GM13976 (cell line): ENCODE measurements at places on chromosomes 13 and 19.
A peak's percentile ranks its signal among the peaks of the same experiment; 100 is the strongest.

DNA sequence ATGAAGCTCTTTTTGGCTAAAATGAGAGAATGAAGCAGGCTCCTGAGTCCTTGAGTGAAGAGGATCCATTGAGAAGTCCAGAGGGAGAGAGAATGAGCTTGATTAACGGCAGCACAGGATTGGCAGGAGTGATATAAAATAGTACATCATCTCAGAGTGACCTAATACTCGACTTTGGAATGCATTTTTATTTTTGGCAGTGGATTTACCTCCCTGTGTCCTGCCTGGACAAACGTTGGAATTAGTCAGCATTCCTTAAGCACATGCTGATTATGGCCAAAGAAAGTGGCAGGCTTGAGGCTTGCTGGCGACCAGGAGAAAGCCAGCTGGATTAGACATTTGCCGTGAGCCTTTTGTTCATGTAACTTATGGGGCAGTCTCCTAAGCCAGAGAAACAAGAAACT, 22.9 kb downstream of the LRCH1 start:
- DNase-seq = no peak

GRCh38 chr13:74158028-74158427, 23.8 kb upstream of the KLF12 start:
- DNase-seq = no peak

- DNase-seq = no peak
Measured at GRCh38 chr19:49364083-49364737, 533 bp downstream of the DKKL1 start.

DNA sequence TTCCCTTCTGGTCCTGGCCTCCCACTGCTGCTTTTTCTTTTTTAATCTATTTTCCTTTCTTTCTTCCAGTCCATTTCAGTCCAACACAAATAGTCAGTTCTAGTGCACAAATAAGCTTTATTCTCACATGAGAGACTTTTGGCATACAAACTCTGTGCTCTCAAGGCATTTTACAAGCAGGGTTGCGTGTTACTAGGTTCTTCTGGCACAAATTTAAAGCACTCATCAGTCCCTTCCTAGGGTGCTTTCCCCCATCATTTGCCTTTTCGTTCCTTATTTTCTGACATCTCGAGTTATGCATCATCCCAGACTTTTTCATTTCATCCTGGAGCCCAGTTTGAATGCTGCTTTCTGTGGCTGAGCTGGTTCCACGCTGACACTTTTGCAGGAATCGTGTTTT, 29.8 kb upstream of the IL17D start:
- no peak for DNase-seq

DNA sequence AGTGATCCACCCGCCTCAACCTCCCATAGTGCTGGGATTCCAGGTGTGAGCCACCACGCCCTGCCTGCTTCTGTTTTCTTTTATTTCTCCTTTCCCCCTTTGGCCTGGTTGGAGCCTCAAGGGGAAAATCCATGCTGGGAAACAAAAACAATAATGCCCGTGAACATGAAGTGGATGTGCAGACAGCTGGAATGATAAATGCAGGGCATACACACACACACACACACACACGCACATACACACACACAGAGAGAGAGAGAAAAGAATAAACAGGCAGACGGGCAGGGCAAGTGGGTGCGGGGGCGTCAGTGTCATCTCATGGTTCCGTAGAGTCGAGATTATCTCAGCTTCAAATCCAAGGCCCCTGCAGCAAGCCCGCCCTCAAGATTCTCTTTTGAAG, 4.4 kb upstream of the PLEKHF1 start:
- DNase-seq = no peak

DNA sequence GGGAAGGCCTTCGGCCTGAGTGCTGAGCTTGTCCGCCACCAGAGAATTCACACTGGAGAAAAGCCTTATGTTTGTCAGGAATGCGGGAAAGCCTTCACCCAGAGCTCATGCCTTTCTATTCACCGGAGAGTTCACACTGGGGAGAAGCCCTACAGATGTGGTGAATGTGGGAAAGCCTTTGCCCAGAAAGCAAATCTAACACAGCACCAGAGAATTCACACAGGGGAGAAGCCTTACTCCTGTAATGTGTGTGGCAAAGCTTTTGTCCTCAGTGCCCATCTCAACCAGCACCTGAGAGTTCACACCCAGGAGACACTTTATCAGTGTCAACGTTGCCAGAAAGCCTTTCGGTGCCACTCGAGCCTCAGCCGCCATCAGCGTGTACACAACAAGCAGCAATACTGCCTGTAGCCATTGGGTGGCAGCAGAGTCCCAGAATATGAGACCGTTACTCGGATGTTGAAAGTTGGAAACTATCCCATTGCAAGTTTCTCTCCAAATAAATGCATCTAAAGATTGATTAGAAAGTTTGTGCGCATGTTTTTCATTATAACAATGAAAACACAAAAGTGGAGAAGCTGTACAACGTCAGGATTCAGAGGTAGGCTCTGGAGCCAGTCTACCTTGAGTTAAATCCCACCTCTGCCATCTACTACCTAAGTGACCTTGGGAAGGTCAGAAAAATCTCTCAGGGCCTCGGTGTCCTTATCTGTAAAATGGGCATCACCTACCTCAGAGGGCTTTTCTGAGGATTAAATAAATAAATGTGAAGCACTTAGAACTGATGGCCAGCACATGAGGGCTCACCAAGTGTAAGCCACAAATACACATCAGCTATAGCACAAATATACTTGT, 21.1 kb downstream of the ZNF473 start:
- no peak for DNase-seq

DNA sequence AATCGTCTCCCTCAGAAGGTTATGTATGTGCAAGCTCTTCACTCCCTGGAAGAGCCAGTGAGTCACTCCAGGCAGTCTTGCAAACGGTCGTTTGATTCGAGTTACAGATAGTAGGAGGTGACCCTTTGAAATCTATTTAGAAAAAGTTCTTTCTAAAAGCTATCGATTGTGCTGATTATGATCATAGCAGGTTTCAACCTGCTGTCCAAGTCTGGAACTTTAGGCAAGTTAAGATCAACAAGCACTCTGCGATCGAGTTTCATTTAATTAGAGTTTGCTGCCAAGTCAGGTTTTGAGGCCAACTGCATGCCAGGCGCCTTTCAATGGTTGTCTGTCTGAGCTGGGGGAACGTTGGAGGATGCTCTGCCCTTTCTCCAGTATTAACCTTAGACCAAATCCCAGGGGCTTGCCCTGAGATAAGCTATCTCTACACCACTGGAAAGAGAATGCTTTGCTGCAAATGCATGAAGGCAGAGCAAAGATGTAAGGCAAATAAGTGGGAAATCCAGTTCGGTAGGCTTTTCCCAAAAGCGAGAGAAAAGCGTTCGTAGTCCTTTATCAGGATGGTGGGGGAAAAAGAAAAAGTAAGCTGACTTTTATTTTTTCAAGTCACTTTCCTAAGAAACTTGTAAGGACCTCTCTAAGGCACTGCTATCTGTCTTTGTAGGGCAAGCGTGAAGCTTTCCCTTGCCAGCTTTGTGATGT, 287.5 kb downstream of the ATP8A2 start:
- DNase-seq = no peak

GRCh38 chr19:14954071-14954655, 12.9 kb downstream of the OR7C2 start:
- DNase-seq = no peak

- peak; percentile 77 for DNase-seq
Measured at GRCh38 chr19:11375143-11375948, 880 bp downstream of the SWSAP1 start.

DNA sequence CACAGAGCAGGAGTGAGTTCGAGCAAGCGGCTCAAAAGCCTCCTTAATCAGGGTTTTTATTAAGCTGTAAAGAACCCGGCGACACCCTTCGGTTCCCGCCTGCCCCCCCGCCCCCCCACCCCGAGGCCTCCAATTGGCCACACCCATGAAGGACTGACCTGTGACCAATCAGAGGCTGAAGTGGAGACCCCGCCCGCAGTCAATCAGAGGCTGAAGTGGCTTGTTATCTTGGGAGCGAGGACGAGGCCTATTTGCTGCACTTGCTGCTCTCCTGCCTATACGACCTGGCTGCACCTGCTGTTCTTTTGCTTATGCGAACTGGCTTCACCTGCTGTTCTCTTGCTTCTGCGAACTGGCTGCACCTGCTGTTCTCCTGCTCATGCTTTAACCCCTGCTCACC, 844.9 kb downstream of the OLFM4 start:
- no peak for DNase-seq

DNA sequence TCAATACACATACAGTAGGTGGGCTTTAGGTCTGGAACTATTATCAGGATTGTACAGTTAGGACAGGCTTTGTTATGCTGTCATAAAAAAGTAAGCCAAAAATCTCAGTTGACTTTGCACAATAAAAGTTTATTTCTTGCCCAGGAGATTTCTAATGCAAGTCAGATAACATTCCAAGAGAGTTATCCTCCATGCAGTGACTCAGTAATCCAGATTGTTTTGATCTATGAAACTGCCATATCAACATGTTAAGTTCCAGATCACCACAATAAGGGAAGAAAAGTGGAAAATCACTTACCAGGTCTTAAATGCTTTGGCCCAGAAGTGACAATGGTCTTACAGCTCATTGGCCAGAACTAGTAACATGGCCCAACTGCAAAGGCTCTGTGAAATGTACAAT, 636.2 kb upstream of the KLF12 start:
- no peak for DNase-seq

- no peak for DNase-seq
Measured at GRCh38 chr19:41564515-41565378, 11.2 kb upstream of the CEACAM21 start.

DNA sequence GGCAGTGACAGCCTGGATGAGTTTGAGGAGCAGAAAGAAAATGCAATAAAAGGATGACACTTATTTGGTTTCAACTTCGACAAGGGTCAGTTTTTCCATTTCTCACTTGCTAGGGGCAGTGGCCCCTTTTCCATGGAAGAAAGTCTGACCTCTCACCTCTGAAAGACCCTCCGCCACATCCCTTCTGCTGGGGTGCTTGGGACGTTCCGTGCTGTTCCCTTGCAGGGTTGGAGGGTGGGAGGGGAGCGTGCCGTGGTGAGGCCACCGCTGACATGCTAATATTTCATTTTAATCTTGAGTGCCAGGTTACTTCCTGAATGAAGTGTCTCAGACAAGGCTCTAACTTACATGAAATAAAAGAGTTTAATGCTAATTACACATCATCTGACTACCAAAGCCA, 5.2 kb upstream of the ZNF536 start:
- no peak for DNase-seq

DNA sequence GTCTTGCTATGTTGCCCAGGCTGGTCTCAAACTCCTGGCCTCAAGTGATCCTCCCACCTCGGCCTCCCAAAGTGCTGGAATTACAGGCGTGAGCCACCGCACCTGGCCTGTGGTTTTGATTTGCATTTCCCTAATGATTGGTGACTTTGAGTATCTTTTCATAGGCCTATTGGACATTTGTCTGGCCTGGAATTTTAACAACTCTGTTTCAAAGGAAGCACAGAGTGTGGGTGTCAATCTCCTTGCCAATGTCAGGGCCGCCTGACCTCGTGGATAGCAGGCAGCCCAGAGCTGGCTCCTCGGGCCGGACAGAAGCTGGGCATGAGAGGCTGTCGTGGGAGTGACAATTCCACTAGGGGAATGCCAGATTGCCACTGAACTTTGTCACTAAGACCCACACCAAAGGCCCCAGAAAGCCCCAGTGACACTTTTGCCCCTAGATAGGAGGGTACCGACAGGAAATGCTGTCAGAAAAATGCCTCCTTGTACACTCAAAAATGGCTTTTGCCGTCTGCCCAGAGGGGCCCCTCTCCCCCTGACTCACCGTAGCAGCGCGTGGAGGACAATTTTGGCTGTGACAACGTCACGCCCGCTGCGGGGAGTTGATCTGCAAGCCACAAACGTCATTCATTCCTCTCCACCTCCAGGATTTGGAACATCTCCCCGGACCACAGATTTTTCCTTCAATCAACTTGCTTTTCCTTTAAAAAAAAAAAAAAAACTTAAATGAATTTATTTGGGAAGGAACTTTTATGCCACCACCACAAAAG, 11.7 kb upstream of the ADGRE5 start:
- DNase-seq = peak; percentile 44

- DNase-seq = no peak
Measured at GRCh38 chr13:58876473-58876872, 1244.9 kb downstream of the PCDH17 start.

GRCh38 chr13:24267274-24267673, 42.1 kb upstream of the C1QTNF9 start:
- peak; percentile 52 for DNase-seq

GRCh38 chr13:51148952-51149573, 38.0 kb upstream of the C13orf42 start:
- DNase-seq = no peak

DNA sequence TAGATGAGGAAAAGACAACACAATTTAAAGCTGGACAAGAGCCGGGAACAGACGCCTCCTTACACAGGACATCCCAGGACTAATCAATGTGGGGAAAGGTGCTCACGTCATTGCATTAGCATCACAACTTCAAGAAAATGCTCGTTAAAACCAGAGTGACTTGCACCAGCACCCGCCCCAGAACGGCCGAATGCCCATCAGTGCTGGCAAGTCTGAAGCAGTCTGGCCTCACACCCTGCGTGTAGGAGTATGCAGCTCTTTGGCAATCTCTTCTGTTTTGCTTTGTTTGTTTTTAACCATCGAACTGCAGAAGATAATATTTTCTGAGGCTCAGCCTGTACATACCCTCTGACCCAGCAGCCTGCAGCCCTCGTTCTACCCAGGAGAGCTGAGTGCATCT, 44.8 kb upstream of the LDLR start:
- DNase-seq = no peak

DNA sequence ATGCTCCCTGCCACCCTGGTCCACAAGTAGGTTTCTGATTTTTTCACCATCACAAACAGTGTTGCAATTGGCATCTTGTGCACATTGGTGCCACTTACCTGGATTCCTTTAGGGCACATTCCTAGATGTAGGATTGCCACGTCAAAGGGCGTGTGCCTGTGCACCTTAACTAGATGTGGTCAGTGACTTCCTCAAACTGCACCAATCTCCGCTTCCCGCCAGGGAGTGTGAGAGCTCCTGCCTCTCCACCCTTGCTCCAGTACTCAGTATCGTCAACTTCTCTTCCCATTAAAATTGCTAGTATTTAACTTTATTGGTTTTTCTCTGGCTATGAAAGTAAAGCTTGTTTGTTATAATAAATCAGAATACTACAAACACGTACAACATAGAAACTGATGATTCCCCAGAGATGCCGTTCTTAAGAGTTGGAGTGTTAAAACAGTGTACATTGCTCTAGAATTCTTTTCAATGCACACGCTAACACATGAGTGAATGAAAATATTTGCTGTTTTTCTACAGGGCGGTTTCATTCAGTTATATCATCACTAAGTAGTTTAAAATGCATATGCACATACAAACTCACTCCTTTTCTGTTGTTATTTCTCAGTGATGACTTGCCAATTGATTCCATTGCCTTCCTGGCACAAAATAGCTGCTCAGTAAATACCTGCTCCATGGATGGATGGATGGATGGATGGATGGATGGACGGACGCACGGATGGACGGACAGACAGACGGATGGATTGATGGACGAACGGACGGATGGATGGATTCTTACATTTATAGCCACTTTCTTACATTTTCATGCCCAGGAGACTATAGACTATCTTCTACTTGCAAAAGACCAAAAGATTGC, 23.4 kb downstream of the CCNE1 start:
- DNase-seq = no peak

- DNase-seq = no peak
Measured at GRCh38 chr13:111153977-111154332, 38.8 kb downstream of the ARHGEF7 start.
